ENCODE measurements at places on chromosomes 7 and 10. TPM values are rescaled to one million over a fixed set of nuclear protein-coding genes. Genes with fewer than 3 reads are reported as not detected.
A peak's percentile ranks its signal among the peaks of the same experiment; 100 is the strongest.

- no peak for DNase-seq
Measured at GRCh38 chr10:122281751-122282150, 10.7 kb downstream of the BTBD16 start.

- DNase-seq: peak; percentile 76
Measured at GRCh38 chr10:88879534-88880281, at the start of gene STAMBPL1. Gene STAMBPL1 (plus strand): TSS chr10:88880245. CDS start chr10:88901709, 21,464 bp downstream.

- no peak for DNase-seq
Measured at GRCh38 chr10:52479567-52479966, 165.5 kb downstream of the DKK1 start.

- DNase-seq: no peak
Measured at GRCh38 chr7:33646891-33647391, 258.4 kb upstream of the BMPER start.

GRCh38 chr7:82548141-82548688, 104.6 kb upstream of the CACNA2D1 start:
- no peak for DNase-seq

GRCh38 chr10:43852149-43852548, 203.5 kb upstream of the ZNF32 start:
- DNase-seq: peak; percentile 50

Gene HOXA4
- 10.0 TPM for total RNA-seq

DNA sequence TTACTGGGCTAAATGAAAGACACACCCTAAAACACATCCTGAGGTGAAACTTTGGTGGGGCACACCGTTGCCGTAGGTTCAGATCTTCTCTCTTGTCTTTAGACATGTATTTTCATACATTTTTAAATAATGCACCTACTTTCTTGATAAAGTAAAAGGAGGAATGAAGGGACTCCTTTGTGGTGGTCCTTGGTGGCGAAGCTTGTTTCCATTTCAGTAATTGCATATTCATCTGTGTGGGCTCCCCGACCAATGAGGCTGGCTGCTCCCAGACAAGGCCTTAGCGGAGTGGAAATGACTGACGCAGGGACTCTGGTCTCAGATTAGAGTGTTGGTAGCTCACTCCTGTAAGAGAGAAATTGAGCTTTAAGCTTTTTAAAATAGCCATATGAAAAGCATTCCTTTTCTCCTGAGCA, 815 bp downstream of the CCSER2 start:
- DNase-seq: no peak

GRCh38 chr7:135147341-135147898, 452 bp upstream of the TMEM140 start:
- DNase-seq: no peak

Gene PON1
- total RNA-seq: not detected

- no peak for DNase-seq
Measured at GRCh38 chr7:91940171-91940570, 491 bp upstream of the AKAP9 start.

Gene SPDYE2
- 0.31 TPM for total RNA-seq

Gene STEAP1B
- total RNA-seq: 11.6 TPM

GRCh38 chr10:69612760-69613159, 17.3 kb upstream of the FAM241B start:
- DNase-seq: no peak

GRCh38 chr7:153604-154003, 38.8 kb upstream of the FAM20C start:
- no peak for DNase-seq

Gene CCL26
- total RNA-seq: 4.3 TPM

DNA sequence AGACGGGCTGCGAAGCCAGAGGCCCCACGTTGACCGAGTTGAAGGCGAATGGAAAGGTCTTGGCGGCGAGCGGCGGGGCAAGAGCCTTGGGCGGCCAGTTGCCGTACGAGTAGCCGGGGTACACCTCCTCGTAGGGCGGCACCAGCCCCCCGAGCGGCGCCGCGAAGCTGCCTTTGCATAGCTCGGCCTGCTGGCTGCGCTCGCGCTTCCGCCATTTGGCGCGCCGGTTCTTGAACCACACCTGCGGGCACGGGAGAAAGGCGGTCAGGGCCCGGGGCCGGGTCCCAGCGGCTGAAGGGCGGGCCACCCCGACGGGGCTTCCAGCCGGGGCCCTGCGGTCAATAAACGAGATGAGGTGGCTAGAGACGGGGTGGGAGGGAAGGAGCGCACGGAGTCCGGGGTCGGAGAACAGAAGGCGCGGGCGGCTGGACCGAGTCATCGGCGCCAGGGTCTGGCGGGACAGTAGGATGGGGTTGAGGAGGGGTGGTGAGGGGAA, 4.8 kb downstream of the ELOVL3 start:
- no peak for DNase-seq

DNA sequence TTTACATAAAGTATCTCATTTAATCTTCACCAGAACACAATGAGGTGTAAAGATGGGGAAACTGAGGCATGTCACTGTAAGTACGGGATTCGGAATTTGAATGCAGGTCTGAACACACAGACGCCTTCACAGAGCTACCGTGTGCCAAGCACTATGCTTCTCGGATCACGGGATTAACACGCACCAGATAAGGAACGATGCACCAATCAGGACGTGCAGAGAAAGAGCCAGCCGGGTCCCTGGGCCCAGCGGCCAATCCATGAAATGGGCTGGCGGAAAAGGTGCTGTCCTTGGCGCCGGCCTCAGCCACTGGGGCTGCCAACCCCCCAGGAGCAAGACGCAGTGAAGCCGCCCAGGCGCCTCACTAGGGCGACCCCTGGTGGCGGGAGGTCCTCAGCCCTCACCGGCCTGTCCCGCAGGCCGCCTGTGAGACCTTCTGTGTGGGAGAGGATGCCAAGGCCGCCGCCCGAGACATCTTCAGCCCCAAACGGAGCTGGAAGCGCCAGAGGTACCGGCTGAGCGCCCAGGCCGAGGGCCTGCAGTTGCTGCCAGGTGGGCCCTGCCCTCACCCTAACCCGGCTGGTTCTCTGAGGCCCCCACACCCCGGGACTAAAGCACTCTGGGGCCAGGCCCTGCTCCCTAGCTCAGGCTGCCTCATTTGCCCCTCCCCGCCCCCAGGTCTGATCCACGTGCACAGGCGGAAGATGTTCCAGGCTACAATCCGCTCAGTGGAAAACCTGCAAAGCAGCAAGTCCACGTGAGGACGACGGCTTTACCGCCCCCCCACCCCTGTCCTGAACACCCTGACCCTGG, 15.6 kb downstream of the ATG9B start:
- peak; percentile 77 for DNase-seq

DNA sequence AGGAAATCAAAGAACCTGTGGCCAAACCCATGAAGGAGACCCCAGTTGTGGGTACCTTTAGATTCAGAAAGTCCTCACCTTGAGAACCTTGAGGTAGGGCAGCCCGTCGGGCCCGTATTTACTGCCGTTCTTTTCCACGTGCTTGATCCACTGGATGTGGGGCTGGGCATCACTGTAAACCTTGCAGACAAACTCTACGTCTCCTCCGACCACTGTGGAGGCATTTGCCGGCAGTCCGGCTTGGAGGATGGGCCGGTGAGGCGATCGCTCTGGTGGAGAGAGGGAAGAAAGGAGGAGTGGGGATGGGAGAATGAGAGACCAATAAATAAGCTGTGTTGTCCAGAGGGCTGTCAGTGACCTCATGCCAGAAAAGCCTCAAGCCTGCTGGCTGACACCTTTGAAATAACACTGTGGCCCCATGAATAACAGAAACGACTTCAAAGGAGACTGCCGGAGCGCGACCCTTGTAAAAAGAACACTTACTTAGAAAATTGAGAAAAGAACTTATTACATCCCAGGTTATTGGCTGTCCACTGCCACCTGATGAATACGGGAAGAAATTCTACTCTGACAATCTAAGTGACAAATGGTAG, 78.2 kb downstream of the FGFR2 start:
- no peak for DNase-seq

Gene GIMAP1
- 8.5 TPM for total RNA-seq

DNA sequence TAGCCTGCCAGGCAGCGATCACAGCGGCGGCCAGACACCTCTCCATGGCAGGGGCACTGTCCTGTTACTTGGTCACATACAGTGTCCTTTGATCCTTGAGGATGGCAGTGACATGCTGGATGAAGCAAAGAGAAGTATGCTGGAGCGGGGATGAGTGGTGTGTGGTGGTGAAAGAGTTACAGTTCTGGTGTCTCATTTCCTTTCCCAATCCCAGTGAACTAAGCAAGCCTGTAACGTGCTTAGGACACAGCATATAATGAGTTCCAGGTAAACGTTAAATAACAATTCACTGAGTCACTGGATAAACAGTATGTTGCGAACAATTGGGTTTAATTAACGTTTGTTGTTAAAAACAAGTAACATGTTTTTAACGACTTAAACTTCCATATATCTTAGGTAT, 63.5 kb upstream of the LAMB1 start:
- DNase-seq: no peak

Gene PTPN20
- total RNA-seq: 5.3 TPM

Gene SPDYE8
- total RNA-seq: not detected

- DNase-seq: no peak
Measured at GRCh38 chr7:31710171-31710570, 23.2 kb downstream of the PPP1R17 start.

GRCh38 chr7:27688056-27688455, 25.4 kb upstream of the HIBADH start:
- DNase-seq: no peak

DNA sequence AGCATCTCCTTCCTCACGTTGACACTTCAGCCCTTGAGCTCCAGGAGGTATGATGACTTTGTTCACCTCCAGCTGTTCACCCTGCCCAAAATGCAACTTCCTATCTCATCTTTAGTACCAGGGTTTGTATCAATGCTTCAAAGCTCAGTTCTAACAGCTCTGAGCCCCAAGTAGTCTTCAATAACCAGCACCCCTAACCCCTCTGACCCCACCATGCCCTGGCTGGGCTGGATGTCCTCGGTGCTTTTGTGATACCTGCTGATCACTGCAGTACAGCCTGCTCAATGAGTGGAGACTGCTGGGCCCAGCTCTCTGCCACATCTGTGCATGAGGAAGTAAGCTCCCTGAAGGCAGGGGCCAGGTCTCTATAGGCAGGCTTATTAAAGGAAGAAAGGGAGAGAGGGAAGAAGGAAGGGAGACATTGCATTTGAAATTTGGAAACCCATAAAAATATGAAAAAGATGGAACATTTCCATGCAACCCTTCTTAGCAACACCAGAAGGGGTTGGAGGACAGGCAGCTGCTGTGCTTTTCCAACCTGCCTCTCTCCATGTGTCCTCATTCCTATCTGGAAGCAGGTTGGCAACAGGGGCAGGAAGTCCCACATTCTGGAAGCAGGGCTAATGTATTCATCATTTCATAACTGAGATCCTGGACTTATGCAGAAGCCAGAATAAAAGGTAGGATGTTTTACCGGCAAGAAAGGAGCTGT, 756.1 kb downstream of the GRID1 start:
- no peak for DNase-seq

- DNase-seq: no peak
Measured at GRCh38 chr7:107830420-107830819, 27.4 kb upstream of the SLC26A3 start.

Gene LRIT1
- total RNA-seq: not detected

DNA sequence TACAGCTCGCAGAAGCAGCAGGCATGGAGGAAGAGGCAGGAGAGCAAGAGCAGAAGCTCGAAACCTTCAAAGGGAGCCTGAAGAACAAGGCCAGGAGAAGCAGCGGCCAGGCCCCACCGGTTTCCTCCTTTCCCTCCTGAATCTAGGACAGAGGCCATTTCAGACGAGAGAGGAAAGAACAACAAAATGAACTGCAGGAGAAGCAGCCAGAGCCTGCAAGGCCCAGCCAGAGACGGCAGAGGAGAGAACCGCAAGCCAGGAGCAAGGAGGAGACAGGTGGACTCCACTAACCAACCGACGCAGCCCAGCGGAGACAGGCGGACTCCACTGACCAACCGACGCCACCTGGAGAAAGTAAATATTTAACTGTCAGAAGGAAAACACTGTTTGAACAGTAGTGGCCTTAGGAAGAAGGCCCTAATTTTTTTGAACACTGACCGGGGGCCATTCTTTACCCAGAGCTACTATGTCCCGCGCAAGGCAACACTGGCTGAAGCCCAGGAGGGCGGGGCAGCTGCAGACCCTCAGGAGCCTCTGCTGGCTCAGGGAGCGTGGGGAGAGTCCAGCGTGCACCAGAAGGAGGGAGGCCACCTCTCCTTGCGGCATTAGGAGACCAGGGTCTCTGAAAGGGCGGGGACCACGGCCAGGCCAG, 559.2 kb downstream of the PTPRN2 start:
- peak; percentile 37 for DNase-seq

Gene CDNF
- 3.5 TPM for total RNA-seq

Gene SYT15B
- 12.5 TPM for total RNA-seq

Gene FEZF1
- not detected for total RNA-seq

DNA sequence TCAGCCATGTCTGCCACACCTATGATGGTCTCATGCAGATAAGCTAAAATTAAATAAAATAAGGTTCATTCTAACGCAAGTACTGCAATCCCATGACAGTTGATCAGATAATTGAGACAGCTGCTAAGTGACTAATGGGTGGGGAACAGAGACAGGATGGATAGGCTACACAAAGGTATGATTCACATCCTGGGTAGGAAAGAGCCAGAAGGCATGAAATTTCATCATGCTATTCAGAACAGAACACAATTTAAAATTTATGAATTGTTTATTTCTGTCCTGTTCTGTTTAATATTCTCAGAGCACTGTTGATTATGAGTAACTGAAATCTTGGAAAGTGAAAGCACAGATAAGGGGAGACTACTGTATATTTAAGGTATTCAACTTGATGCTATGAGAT, 381.8 kb upstream of the SORCS1 start:
- DNase-seq: no peak

- no peak for DNase-seq
Measured at GRCh38 chr10:62545160-62546066, 171.2 kb downstream of the ZNF365 start.

- DNase-seq: no peak
Measured at GRCh38 chr10:131271195-131271880, 40.2 kb downstream of the TCERG1L start.

Gene PSD
- total RNA-seq: 1.9 TPM

GRCh38 chr7:82443036-82443546, 486 bp downstream of the CACNA2D1 start:
- DNase-seq: peak; percentile 67

Gene NKX6-2
- total RNA-seq: 2.1 TPM

DNA sequence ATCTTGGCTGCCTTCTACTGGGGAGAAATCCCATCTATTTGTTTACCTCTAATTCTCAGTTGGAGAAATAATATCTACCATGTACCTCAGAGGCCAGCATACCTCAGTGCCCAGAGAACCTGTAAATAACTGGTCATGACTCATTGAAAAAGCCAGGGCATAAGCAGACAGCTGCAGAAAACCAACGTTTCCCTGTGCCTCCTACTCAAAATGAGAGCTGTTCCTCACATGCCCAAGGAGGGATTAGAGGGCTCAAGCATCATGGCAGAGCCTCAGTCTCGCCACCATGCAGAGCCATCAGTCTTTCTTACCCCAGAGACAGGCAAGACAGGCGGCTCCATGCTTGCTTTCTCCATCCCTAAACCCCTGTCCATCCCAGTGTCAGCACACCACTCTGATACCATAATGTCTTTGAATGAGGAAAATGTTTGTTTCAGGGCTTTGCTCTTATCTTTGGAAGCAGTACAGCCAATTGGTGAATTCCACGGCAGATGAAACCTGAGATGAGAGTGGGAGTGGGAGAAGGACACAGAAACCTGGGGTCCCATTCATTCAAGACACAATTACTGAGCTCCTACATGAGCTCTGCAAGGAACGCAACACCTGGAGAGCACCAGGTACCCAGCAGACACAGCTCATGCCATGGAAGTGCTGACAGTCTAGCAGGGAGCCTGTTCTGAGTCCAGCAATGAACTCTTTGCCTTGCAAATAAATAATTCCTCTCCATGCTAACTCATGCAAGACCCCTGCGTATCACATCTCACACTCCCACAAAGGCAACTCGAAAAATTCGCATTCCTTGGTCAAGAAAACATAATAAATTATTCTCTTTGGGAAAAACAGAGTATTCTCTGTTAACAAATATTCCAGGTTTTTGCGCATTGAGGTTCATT, 21.1 kb downstream of the PON1 start:
- DNase-seq: no peak
